ENCODE measurements at places on chromosomes 4 and X. TPM values are rescaled to one million over a fixed set of nuclear protein-coding genes. Genes with fewer than 3 reads are reported as not detected.

Gene MAB21L2
- total RNA-seq, result 3.7 TPM

Gene GRIA3
- 1.3 TPM for total RNA-seq

Gene ARR3
- not detected for total RNA-seq

Gene SPANXA2
- total RNA-seq, result not detected

Gene RTL5
- total RNA-seq, result 2.7 TPM

Gene XAGE1A
- not detected for total RNA-seq

Gene APELA
- total RNA-seq, result not detected

Gene GSX2
- not detected for total RNA-seq

Gene ENOX2
- total RNA-seq, result 5.2 TPM

Gene HOPX
- total RNA-seq, result 51.0 TPM

Gene MAGEA1
- total RNA-seq, result not detected

Gene RNF212
- total RNA-seq, result 1.5 TPM

Gene CHRNA9
- under 0.01 TPM for total RNA-seq

Gene EFHC2
- 0.33 TPM for total RNA-seq

Gene KIF4A
- 23.8 TPM for total RNA-seq

Gene GPRIN3
- 3.5 TPM for total RNA-seq

Gene SPOCK3
- 0.98 TPM for total RNA-seq

Gene TMEM175
- total RNA-seq, result 36.3 TPM

Gene SPRY1
- total RNA-seq, result 35.6 TPM

Gene ARHGAP6
- 7.5 TPM for total RNA-seq

Gene SH3RF1
- total RNA-seq, result 20.0 TPM

Gene CENPVL2
- not detected for total RNA-seq

Gene EMCN
- not detected for total RNA-seq

Gene MID1
- 13.9 TPM for total RNA-seq

Gene MND1
- 1.4 TPM for total RNA-seq

Gene NOA1
- total RNA-seq, result 20.5 TPM

Gene FHIP1A
- total RNA-seq, result 6.6 TPM

Gene SHROOM4
- total RNA-seq, result 6.0 TPM
